HCT116 (cell line): ENCODE measurements at places on chromosomes 6 and 20. TPM values are rescaled to one million over a fixed set of nuclear protein-coding genes. Genes with fewer than 3 reads are reported as not detected.

GRCh38 chr6:33993091-33993490 lies 152.8 kb downstream of the GRM4 start:
- no peaks in the 10 kb centered on the region for H3K36me3 ChIP-seq
- H3K4me1 ChIP-seq, result no peaks in the 10 kb centered on the region
- DNase-seq, result no peak
- H3K4me3 ChIP-seq, result no peak overlapping the region

DNA sequence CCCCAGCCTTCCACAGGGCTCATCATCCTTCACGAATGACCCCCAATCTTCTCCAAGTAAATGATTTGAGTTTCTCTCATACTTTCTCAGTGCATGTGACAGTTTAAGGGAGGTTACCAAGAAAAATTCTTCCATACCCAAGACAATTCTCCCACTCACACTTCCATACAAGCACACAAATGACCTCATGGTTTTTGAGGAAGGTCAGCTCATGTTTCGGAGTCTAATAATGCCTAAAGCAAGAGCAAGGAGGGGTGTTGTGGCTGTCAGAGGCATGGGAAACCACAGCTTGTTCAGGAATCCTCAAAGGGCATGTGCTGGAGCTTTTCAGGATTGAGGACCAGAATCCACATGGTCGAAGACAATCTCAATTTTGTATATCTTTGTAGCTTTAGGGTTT lies 279.0 kb downstream of the MAFB start:
- no peak for DNase-seq
- H3K4me3 ChIP-seq, result no peak overlapping the region
- H3K36me3 ChIP-seq, result no peaks in the 10 kb centered on the region

DNA sequence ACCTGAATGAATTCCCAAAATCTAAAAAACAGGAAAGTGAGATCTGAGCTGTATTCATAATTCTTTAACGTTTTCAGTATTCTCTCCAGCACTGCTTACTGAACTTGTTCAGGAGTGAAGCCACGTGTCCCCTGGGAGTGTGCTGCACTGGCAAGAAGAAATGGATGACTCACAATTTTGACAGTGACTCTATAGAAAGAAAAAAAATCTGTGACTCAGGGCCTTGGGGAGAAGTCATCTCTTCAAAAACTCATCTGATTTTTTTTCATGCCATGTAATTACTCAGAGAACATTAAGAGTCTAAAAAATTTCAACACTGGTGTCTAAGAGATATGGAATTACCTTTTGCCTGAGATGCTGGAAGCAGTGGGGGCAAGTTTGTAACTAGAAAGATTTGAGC lies 39.7 kb downstream of the ANKEF1 start:
- H3K36me3 ChIP-seq, result no peaks in the 10 kb centered on the region
- H3K4me3 ChIP-seq, result no peak overlapping the region
- no peak overlapping the region for H3K27ac ChIP-seq
- H3K27me3 ChIP-seq, result no peaks in the 10 kb centered on the region

SEC63 gene
- total RNA-seq, result 51.3 TPM

MCHR2 gene
- not detected for total RNA-seq
